Suppressor macrophage (primary cell): ENCODE measurements at places on chromosomes 1 and 21.

- no peak for DNase-seq
Observed at GRCh38 chr1:147756341-147756740, 4.1 kb downstream of the GJA5 start.

GRCh38 chr1:169051171-169051570 is 55.3 kb upstream of the ATP1B1 start:
- no peak for DNase-seq

- no peak for DNase-seq
Observed at GRCh38 chr21:31348188-31348587, 4.1 kb upstream of the TIAM1 start.

DNA sequence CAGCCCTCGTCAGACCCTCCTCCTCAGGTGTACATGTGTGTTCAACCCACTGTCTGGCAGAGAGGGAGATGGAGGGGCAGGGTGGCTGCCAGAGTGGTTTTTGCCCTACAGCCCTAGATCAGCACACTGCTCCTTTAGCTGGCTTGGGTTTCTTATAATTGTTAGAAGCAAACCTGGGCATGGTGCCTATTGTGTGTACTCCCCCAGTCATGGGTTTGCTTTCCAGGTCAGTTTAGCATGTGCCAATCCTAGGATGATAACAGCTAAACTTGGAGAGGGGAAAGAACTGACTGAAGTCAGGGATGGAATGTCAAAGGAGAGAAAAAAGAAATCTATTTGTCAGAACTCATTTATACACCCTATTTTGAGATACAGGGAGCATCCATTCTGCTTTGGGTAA is 63.3 kb downstream of the UCK2 start:
- no peak for DNase-seq

- no peak for DNase-seq
Observed at GRCh38 chr1:26081267-26082019, 14.0 kb upstream of the TRIM63 start.

GRCh38 chr1:223228201-223228600 is 85.2 kb upstream of the TLR5 start:
- DNase-seq: no peak

- DNase-seq: no peak
Observed at GRCh38 chr1:157197906-157198435, 59.8 kb upstream of the ETV3 start.

GRCh38 chr1:205572421-205572820 is 59.4 kb downstream of the ELK4 start:
- DNase-seq: no peak

DNA sequence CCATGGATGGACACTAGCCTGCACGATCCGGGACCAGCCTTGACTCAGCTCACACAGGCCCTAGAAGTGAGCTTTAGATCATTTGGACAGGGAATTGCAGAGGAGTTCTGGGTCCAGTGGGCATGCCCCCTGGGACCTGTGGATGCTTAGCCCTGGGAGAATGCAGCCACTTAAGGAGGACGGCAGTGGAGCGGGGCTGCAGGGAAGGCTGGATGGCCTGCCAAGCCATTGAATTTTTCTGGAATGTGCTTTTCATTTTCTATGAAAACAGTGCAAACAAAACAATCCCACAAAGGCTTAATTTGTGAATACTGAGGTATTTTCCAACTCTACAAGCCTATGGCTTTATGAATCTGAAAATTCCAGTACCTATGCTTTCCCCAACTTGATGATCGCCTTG is 80.4 kb upstream of the GCLM start:
- DNase-seq: no peak

DNA sequence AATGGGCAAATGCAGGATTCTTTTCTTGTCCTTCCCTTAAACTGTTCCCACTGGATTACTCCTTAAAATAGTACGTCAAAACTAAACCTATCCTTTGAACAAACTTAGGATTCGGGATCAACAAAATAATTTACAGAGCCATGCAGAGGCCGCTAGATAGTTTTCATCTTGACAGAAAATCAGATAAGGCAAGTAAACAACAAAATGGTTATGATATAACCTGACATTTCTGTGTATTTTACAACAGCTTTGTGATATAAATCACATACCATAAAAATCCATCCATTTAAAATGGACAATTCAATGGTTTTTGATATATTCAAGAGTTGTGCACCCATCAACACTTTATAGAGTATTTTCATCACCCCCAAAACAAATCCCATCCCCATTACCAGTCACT is 11.2 kb downstream of the SCAF4 start:
- DNase-seq: no peak

- DNase-seq: no peak
Observed at GRCh38 chr1:29991815-29992214, 731.6 kb downstream of the MATN1 start.

DNA sequence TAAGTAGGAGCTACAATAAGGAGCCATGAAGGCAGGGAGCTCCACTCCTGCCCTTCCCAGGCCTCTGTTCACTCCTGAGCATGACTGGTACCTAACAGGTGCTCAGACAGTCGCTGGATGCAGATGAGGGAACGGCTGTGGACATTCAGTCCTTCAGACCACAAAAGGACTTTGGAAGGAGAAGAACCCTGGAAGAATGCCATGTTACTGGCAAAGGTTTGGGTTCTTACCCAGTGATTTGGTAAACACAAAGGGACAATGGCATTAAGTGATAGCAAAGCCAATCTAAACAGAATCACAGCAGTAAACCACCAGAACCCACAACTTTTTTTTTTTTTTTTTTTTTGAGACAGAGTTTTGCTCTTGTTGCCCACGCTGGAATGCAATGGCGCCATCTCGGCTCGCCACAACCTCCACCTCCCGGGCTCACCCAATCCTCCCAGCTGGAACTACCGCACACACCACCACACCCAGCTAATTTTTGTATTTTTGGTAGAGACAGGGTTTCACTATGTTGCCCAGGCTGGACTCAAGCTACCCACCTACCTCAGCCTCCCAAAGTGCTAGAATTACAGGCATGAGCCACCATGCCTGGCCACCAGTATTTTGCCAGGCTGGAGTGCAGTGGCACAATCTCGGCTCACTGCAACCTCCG is 7.5 kb upstream of the CBR3 start:
- DNase-seq: no peak

DNA sequence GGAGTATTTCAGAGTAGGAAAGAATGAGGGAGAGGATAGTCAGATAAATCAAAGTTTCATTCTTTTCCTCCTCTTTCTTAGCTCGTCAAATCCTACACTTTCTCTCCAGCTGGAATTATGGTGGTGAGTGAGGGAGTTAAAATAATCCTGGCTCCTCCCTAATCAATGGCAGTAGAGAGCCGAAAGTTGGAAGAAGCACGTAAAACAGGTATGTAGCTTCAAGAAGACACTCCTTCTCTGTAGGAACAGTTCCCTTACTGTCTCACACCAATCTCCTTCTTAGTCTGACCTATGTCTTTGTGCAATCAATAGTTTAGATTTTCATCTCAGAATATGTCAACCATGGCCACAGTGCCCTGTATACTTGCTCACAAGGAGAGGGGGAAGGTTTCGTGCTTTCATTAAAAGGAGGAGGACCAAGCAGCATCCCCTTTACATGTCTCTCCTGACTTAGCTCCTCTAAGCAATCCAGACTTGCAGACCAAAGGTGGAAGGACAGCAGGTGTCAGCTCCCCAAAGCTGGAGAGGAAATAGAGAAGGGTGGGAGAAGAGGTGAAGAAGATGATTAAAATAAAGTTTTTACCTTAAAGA is 878 bp downstream of the MINDY1 start:
- DNase-seq: no peak

GRCh38 chr1:161952607-161953172 is 71.0 kb downstream of the OLFML2B start:
- DNase-seq: peak; percentile 49

DNA sequence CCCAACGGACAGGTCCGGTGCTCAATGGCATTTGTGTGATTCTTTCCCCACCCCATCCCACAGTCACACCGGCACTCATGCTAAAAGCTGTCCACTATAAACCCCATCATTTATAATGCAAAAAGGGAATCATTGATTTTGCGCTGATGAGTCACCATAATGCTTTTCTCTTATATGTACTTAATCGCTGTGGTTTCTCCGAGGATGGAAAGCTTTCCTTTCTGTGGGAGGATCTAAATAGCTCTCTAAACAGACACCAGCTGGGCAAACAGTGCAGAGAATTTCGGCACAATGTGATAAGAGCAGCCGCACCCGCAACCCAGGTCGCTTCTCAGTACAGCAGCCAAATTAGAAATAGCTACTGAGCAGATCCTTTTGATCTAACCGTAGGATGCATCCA is 85.6 kb downstream of the SETD4 start:
- no peak for DNase-seq

- no peak for DNase-seq
Observed at GRCh38 chr1:228465571-228466146, 21.5 kb upstream of the RNF187 start.

- peak; percentile 22 for DNase-seq
Observed at GRCh38 chr1:59354709-59355337, 57.9 kb downstream of the FGGY start.

DNA sequence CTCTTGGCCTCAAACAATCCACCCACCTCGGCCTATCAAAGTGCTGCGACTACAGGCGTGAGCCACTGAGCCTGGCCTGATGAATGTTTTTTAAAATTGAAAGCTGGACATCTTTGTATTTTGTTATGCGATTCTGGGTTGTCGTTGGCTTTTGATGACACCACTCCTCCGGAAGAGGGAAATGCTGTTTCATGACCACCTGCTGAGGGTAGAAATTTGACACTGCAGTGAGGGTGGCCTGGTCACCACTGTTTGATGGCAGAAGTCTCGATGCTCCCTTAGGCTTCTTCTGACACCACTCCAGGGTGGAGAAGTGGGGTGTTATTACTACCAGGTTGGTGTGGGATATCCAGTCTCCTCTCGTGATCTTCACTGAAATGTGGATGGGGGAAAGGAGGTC is 357.2 kb downstream of the RGS7 start:
- no peak for DNase-seq

DNA sequence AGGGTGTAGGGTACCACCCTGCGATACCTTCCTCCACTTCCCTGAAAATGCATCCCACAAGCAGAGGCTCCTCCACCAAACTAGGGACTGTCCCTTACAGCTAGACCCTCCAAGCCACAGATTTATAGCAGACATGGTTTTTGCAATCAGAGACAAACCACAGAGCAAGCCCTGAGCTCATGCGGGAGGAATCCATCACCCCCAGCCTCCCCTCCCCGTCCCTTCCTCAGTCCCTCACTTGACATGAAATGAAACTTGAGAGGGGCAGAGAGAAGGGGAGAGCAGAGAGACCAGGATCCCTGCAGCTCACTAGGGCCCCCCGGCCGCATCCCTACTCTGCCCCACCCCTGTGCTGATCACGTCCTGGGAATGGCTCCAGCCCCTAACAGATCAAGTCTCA is 94.9 kb downstream of the MRPL37 start:
- DNase-seq: no peak

DNA sequence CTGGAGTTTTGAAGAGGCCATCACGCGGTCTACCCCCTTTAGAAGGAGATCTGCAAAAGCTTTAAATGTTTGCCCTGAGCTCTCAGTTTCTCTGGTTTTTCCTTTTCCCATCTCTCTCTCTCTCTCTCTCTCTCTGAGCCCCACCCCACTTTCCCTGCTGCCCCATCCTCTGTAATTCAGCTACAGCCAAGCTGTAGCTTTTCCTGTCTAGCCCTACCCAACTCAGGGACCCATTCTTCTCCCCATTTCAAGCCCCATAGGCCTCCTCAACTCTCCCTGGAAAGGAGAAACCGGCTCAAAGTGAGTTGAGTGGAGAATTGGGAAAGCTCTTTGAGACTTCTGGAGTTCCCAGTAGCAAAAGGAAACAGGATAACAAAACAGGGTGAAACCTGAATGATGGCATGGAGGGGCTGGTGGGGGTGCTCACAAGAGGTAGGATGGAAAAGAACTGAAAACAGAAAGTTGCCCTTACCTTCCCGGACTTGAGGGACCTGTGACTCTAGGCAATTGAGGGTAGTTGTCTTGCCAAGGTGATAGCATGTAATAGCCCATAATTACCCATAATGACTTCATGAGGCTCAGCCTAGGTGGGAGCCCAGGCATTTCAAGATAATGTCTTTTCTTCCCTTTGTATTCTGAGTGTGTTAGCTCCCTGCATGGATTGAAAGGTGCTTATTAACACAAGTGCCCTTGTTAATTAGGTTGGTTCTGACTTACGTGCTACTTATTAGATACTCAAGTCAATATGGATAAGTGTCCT is 84.9 kb downstream of the SLC16A1 start:
- no peak for DNase-seq

- DNase-seq: no peak
Observed at GRCh38 chr1:101652484-101652883, 344.2 kb downstream of the OLFM3 start.

DNA sequence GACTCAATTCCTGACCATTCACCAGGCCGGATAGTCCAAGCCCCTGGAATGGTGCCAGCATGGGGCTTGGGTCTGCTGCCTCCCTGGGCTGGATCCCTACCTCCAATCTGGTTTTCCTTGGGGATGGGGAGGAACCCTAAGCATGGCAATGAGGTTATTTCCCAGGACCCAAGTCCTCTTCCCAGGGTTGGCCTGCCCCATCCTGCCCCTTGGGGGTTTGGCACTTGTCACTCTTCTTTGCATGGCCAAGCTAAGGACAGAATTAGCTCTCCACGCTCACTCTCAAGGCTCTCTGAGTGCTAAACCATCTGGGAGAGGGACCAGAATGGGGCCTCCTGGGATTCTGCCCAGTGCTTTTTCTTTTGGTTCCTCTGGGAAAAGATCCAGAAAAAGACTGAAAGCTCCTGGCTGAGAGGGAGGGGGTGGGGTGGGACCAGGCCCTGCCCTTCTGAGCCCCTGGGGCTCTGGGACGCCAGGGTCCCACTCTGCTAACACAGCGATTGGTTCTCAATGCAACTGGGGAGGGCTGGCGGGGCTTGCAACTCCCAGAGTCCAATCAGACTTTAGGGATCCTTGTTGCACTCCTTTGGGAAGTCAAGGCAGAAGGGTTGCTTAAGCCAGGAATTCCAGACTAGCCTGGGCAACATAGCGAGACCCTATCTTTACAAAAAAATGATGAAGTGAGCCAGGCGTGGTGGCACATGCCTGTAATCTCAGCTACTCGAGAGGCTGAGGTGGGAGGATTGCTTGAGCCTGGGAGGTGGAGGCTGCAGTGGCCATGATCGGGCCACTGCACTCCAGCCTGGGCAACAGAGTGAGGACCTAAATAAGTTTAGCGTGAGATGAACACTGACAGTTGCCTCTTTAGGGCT is 52.7 kb downstream of the DHRS3 start:
- no peak for DNase-seq

GRCh38 chr1:58870298-58870676 is 86.4 kb upstream of the JUN start:
- DNase-seq: no peak

GRCh38 chr1:75203415-75204277 is 69.5 kb downstream of the LHX8 start:
- DNase-seq: peak; percentile 56
